Occipital lobe (tissue), 3 donors: ENCODE measurements at places on chromosomes 6 and 20.
A peak's percentile ranks its signal among the peaks of the same experiment; 100 is the strongest.

DNA sequence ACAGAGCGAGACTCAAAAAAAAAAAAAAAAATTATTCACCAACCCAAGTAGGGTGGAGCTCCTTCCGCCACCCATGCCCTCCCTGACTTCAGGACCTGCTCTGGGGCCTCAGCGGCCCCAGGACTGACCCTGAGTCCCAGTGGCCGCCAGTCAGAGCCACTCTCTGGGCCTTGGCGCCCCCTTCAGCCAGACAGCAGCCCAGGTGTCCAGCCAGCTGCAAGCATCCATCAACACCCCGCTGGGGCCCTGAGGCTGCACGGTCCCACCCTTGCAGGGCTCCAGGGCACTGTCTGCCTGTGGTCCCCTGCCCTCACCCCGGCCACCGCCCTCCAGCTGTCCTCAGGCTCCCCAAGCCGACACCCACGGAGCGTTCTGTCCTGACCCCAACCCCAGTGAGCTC is 11.4 kb upstream of the KCNQ2 start:
- no peak for DNase-seq

DNA sequence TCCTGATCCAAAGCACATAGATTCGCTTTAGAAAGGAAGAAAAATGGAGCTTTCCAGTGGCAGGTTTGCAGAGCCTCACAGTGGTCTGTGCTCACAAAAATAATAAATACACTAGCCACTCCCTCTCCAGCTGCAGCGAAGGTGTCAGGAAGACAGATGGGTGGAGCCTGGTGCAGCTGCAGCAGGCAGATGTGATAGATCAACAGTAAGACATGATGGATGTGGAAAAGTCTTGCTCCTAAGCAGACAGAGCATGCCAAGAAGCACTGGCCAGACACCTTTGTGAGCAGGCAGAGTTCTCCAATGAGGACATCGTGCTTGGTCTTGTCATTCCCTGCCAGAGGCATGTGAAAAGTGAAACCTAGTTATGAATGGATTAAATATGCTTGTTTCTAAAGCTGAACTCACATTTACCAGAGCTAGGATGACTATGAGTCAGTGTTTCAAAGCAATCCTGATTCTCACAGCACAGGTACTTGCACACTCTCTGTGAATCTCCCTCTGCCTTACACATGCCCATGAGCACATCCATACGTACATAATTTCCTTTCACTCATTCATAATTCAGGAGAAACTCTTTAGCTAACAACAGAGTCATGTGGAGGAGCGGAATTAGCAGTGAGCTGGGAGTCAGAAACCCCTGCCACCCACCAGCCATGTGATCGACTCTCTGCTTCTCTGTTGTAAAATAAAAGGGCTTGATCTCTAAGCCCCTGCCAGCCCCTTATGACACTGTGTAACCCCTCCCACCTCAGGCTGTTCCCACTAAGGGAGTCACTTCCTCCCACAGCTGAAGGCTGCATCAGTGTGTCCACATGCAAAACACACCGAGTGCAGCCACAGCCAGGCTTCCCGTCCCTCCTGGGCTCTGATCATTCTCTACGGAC is 111.2 kb downstream of the SCML4 start:
- DNase-seq: no peak

GRCh38 chr6:7604003-7604402 is 14.0 kb downstream of the SNRNP48 start:
- no peak for DNase-seq

DNA sequence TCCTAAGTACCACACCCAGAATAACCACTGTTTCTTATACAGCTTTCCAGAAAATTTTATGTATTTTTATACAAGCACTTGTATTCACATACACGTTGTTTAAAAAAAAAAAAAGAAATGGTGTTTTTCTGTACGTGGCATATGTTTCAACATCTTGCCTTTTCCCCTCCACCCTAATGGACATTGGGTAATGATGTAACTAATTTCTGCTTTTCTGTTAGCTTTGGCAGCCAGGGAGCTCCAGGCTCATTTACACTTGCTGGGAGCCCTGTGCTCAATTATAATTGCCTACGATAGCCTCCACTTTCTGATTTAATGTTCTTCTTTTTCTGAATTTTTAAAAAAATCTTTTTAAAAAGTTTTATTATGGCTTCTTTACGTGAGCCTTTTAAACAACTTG is 352.4 kb downstream of the UTRN start:
- no peak for DNase-seq

DNA sequence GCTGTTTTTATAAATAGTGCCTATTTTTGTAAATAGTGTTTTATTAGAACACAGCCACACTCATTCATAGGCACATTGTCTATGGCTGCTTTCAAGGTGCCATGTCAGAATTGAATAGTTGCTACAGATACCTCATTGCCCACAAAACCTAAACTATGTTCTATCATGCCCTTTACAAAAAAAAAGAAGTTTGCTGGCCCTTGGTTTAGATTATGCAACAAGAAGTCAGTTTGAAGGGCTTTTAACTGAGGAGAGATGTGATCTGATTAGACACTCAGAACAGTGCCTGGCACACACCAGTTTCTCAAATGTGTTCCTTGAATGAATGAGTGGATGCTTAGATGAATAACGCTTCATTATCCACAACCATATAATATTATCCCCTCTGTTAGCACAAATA is 366.1 kb downstream of the MAFB start:
- DNase-seq: no peak

- no peak for DNase-seq
These were observed 163.2 kb downstream of the PDE7B start for GRCh38 chr6:136014454-136015437.

- DNase-seq: no peak
These were observed 27.7 kb upstream of the KCNG1 start for GRCh38 chr20:51050531-51051075.

DNA sequence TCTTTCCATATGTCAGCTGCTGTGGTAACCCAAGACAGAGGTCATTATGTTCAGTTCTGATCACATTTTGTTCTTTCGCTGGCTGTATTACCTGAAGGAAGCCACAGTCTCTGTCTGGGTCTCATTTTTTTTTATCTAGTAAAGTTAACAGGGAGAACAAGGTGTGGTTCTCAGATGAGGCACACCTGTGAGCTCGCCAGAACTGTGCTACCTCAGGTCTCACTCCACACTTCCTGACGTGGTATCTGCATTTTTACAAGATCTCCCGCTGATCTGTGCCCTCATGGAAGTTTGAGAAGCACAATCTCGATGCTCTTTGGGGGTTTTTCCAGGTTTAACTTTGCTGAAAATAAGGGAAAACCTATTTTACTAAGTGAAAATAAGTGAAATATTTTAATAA is 169.5 kb upstream of the CENPW start:
- DNase-seq: no peak

GRCh38 chr6:72650081-72650745 is 28.3 kb downstream of the KCNQ5 start:
- no peak for DNase-seq

GRCh38 chr20:23349338-23350195 is 1.0 kb upstream of the NXT1 start:
- DNase-seq: no peak

DNA sequence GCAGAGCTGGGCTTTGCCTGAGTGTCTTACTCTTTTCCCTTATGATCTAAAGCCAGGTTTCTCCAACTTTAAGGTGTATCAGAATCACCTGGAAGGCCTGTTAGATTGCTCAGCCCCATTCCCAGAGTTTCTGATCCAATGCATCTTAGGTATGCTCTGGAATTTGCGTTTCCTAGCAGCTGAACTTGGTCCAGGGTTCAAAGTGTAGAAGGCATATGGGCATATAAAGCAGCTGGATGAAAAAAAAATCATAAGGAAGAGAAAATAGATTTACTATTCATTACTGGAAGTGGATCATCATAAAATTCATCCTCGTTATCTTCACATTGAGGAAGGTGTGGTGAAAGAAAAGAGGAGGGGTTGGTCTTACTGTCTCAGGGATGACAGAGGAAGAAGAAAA is 56.8 kb upstream of the CDKAL1 start:
- DNase-seq: no peak

GRCh38 chr6:155121699-155122098 is 126.6 kb downstream of the TIAM2 start:
- peak; percentile 16 for DNase-seq

DNA sequence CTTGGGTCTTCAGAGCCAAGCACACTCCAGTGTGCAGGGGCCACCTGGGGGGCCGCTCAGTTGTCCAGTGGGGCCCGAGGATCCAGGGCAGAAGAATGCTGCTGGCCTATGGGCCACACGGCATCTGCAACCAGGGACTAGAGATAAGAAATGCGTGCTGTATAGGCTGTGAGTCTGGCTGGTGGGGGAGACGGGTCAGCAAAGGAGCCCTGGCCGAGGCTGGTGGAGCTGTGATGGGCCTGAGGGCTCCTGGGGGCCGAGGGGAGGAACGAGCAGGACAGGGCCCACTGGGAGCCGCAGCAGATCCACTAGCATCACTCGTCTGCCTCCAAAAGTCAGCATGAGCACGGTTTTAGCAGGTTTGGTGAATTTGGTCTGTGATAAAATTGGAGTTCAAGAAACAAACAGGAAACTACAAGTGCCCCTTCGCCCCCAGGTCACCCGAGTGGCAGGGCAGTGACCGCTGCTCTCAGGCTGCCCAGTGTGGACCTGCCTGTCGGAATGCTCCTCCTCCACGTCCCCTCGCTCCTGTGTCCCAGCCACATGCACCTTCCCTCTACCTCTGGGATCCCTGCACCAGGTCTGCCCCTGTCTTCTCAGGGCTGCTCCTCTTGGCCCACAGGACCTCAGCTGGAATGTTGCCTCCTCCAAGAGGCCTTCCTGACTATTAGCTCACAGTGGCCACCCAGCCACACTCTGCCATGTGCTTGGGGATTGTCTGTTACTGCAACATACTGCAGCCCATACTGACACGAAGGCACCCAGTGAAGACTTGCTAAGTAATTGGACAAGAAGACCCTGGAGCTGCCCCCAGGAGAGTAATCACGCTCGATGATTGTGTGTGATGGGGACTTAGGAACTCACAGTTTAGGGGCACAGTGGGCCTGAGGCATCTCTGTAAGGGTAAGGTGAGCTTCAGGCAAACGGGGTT is 10.9 kb downstream of the ACSS1 start:
- DNase-seq: no peak

- DNase-seq: no peak
These were observed 57.2 kb downstream of the RGS17 start for GRCh38 chr6:153073841-153074240.

DNA sequence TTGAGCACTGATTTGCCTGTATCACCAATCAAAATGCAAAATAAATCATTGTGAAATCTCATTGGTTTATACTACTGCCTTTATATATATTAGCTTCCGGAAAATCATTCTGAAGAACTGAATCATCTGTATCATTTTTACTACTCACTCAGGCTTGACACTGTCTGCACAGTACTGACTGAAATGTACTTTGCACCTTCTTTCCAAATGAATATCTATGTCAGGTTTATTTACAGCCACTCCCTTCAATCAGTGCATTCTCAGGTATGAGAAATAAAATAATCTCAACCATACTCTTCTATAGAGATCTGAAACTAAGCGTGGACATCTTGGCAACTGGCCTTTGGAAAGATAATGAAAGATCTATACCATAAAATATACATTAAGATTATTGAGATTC is 2.7 kb downstream of the KHDRBS2 start:
- DNase-seq: no peak

- no peak for DNase-seq
These were observed 40.0 kb downstream of the BICRAL start for GRCh38 chr6:42821846-42822245.

DNA sequence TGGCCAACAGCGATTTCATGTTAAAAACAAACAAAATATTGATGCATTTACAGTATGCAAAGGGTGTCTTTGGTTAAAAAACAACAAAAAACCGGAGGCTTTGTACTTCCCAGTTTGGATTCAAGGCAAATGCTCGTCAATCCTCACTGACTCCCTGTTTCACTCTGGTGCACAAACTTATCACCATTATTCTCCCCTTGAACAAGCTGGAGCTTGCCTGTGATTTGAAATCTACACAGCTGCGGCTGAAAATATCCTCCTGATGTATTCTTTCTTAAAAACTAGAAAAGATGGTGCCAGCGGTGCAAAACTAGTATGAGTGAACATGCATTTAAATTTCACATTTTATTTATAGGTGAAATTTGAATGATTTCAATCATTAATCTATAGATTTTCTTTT is 3.3 kb downstream of the PERP start:
- no peak for DNase-seq

- DNase-seq: no peak
These were observed 75.1 kb downstream of the ZMYND8 start for GRCh38 chr20:47281376-47281775.

- DNase-seq: no peak
These were observed 405.9 kb upstream of the SULF2 start for GRCh38 chr20:48191200-48191599.

- DNase-seq: no peak
These were observed 773.3 kb upstream of the DEFB115 start for GRCh38 chr20:30484009-30484748.

DNA sequence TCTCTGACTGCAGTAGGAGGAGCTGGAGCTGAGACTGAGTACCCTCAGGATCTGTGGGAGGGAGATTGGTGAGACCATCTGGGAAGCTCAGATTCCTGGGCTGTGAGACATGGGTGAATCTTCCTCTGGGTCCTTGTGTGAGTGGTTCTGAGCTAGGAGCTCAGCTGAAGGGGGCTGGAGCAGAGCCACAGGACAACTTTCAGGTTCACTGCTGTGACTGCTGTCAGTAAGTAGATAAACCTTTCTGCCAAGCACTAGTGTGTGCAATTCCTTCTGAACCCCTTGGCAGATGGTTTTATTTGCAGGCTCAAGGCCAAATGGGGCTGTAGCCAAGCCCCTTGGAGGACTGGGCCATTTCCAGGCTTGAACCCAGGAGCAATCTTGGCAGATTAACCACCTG is 49.6 kb upstream of the SNAP91 start:
- DNase-seq: no peak

- peak; percentile 26 for DNase-seq
These were observed 53.6 kb upstream of the BHLHE23 start for GRCh38 chr20:63060057-63060991.

- no peak for DNase-seq
These were observed 95.8 kb upstream of the TAB2 start for GRCh38 chr6:149221774-149222070.

GRCh38 chr6:52063584-52064344 is 23.6 kb downstream of the PKHD1 start:
- no peak for DNase-seq

- DNase-seq: no peak
These were observed 49.5 kb upstream of the SIRPA start for GRCh38 chr20:1845701-1846100.

DNA sequence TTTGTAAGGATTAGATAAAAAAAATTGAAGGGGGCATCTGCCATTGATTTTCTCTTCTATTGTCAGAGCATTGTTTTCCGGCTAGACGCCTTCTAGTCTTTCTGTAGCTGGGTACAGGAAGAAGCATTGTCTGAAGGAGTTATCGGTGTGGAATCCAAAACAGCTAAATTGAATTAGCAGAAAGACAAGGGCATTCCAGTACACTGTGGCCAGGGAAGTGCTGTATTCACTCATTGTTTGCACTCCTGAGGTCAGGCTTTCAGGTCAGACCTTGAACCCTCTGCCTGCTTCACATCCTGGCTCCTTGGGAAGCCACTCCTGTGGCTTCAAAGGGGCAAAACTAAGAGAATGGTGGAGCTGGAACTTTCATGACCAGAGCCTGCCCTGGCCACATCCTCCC is 81.1 kb upstream of the SNAP25 start:
- DNase-seq: no peak
